ENCODE measurements at places on chromosomes 6 and 20.

DNA sequence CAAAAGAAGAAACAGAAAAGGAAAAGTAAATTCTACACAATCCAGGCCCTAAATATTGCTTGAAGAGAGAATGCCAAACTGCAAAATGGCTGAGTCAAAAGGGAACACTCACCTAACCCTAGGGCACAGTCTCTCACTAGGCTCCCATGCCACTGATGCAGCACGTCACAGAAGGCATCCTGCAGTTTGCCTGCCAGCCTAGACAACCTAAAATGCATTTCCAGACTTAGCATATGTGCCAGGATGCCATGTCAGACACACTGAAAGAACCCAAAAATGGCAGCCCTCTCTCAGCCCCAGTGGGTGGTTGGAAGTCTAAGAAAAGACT is 10.6 kb upstream of the SIRPD start:
- no peak for DNase-seq

- DNase-seq, result no peak
Observed at GRCh38 chr20:50790651-50791277, 4.1 kb upstream of the BCAS4 start.

DNA sequence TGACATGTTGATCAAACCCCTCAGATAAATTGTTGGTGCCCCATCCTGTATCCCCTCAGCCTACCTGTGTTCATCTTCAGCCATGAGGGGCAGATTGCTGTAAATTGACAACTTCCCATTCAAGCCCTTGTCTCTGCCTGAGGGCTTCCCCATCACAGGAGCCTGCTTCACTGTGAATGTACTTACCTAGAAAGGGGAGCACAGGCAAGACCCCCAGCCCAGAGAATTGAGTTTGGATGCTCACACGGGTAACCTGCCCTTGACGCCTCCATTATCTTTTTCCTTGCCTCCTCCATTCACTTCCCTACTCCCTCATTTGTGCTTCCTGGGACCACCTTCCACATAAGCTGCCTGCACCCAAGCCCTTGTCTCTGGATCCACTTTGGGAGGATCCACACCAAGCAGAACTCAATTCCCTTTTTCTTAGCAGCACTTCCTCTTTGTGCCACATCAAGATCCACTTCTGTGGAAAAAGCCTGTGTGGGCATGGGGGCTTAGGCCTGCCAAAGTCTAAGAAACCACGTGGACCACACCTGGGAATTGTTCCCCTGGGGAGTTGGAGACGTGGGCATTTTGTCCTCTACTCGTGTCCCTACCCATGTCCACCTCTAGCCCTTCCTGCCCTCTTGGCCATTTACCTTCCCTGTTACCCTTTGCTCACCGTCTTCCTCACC is 103.4 kb upstream of the FOXA2 start:
- no peak for DNase-seq

DNA sequence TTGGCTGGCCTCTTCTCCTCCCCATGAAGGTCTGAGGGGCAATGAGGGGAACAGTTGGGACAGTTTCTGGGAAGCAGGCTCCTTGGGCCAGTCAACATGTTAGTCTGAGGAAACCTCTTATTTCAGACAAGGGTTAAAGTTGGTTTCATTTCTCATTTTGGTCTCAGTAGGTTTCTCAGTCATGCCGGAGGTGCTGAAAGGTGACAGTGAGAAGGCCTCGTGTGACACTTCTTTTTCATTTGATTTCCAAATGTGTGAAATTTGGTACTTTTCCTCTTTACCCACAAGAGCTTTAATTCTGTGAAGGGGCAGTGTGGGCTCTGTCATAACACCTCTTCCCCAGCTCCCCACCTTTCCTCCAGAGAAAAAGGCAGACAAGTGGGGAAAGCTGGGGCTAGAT is 7.5 kb upstream of the GLP1R start:
- DNase-seq, result no peak

- DNase-seq, result no peak
Observed at GRCh38 chr6:13965582-13966127, 40.9 kb downstream of the RNF182 start.

GRCh38 chr20:43910564-43910963 is 4.1 kb upstream of the TOX2 start:
- no peak for DNase-seq

GRCh38 chr6:137693711-137694110 is 173.3 kb upstream of the TNFAIP3 start:
- DNase-seq, result no peak

- DNase-seq, result no peak
Observed at GRCh38 chr6:14028631-14029030, 88.9 kb upstream of the CD83 start.

- DNase-seq, result peak; percentile 92
Observed at GRCh38 chr6:7505189-7505699, 36.2 kb upstream of the DSP start.

DNA sequence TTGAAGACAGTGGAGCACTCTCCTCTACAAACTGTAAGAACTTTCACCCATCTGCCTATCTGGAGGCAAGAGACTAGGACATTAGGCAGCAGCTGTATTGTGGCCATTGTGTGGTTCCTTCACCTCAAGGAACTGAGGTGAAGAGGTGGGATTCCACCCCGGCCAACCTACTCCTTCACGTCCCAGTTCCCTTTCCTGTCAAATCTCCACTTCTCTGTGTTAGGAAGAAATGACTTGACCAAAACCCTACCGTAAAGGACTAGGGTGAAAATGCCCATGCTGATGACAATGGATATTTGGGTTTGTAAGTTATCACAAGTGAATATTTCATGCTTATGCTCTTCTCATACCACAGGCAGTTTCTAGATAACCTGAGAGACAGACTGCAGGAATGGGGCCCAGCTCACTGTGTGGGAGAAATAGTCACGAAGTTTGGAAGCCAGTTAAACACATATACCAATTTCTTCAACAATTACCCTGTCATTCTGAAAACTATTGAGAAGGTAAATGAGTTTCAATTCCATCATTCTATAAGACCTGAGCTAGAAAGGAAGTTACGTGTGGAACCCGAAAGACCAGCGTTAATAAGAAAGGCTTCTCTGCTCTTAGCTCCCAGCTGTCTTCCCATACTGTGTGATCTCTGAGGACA is 86.6 kb downstream of the ECT2L start:
- no peak for DNase-seq

DNA sequence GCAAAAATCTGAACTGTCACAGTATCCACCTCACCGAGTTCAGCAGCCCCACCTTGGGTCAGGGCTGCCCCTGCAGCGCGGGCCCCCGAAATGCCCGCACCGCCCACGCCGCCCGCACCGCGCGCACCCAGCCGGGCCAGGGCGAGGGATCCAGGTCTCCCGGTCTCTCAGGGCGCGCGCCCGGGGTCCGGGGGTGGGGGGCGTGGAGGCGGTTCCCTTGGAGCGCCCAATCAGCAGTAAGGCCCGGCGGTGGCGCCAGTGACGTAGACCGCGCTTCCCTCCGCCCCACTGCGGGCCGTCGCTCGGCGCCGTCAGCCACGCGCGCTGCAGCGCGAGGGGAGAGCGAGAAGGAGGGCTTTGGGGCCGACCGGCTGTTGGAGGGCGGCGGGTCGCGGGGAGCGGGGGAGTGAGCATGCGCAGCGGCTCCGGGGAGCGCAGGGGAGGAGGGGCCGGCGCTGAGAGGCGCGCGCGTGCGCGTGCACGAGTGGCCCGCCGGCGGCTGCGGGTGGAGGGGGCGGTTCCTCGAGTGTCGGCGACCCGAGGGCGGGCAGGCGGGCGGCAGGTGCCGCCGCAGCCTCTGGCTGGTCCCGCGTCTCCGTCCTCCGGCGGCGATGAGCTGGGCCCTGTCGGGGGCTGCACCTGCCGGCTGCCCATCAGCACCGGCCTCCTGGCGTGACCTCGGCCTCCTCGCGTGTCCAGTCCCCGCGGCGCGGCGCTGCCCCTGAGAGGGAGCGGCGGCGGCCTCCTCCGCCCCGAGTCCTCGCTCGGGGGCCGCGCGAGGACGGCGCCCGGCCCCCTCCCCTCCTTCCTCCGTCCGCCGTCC is at the start of gene TMEM170B:
TMEM170B (plus strand) TSS at position 521 of the 823 bp plus-strand sequence. CDS start 529 bp downstream, outside the sequence.
- peak; percentile 52 for DNase-seq

GRCh38 chr6:3230256-3230882 is 2.9 kb upstream of the TUBB2B start:
- no peak for DNase-seq

GRCh38 chr6:15523679-15524630 is 138.9 kb downstream of the DTNBP1 start:
- DNase-seq, result no peak

- no peak for DNase-seq
Observed at GRCh38 chr20:8796088-8796660, 272.7 kb upstream of the PLCB4 start.

GRCh38 chr6:119333707-119334295 is 15.8 kb downstream of the MAN1A1 start:
- no peak for DNase-seq

GRCh38 chr6:17420368-17420767 is 27.0 kb downstream of the CAP2 start:
- no peak for DNase-seq

- DNase-seq, result no peak
Observed at GRCh38 chr20:9912858-9913434, 74.1 kb upstream of the PAK5 start.

DNA sequence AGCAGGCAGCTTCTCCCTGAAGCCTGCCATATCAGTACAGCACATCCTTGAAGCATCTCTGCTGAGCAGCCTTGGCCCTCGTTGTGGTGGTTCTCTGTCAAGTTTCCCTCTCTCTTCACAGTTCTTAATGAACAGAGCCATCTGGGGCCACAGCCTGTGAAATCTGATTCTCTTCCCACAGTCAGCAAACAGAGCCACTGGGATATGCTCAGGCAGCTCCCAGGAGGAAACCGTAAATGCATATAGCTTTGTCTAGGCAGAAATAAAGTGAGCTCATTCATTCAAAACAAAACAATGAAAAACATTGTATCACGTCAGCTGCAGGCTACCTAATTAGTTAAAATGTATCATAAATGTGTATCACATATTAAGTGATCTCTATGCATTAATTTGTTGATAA is 80.3 kb downstream of the TBC1D7 start:
- peak; percentile 80 for DNase-seq

GRCh38 chr20:6685626-6686025 is 81.9 kb upstream of the BMP2 start:
- DNase-seq, result no peak

- DNase-seq, result no peak
Observed at GRCh38 chr6:1315560-1316386, 3.9 kb downstream of the FOXQ1 start.

- no peak for DNase-seq
Observed at GRCh38 chr20:12984863-12985262, 23.9 kb upstream of the SPTLC3 start.

- DNase-seq, result no peak
Observed at GRCh38 chr6:97947841-97948240, 664.8 kb upstream of the MMS22L start.

GRCh38 chr6:8499540-8499939 is 64.2 kb upstream of the SLC35B3 start:
- no peak for DNase-seq

GRCh38 chr6:83867527-83868161 is 8.2 kb downstream of the CYB5R4 start:
- no peak for DNase-seq

DNA sequence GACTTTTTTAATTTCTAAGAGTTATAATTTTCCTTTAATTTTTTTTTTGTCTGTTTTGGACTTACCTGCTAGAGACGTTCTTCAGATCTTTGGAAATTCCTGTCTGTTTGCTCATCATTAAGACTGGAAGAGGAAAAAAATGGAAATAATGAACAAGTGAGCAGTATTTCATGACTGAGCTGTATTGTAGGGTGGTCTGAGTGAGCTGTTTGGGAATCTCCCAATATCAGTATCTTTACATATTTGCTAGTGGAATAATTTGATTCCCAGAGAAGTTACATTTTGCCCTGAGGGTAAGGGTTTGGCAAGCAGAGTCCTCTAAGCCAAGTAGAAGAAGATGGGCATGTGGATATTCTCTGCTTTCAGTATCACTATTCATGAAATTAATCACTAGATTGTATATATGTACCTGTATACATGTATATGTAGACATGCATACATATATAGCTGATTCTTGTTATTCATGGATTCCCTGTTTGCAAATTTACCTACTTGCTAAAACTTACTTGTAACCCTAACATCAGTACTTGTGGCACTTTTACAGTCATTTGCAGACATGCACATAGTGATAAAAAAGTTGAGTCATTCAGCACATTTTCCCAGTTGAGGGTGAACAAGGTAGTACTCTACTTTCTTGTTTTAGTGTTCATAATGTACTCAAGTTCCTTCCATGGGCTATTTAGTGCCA is 13.5 kb downstream of the ZC2HC1B start:
- DNase-seq, result no peak

GRCh38 chr6:16691324-16691723 is 69.9 kb downstream of the ATXN1 start:
- DNase-seq, result no peak

DNA sequence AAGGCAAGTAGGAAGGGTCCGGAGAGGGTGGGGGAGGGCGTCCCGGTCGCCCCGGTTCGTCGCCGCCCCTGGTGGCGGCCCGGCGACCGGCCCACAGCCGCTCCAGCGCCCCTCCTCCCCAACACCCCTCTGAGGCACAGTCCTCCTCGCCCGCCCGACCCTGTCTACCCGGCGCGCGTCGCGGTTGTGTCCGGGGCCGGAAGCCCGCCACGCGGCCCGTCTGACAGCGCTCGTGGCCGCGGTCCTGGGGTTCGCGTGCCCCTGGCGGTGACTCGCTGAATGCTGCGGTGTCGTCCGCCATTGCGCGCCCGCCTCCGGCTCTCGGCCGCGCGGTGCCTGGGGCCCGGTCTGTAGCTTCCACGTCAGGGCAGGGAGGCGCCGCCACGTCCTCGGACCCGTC is 335.3 kb upstream of the DEFB115 start:
- DNase-seq, result no peak

- DNase-seq, result no peak
Observed at GRCh38 chr6:133099573-133099972, 141.6 kb upstream of the EYA4 start.

DNA sequence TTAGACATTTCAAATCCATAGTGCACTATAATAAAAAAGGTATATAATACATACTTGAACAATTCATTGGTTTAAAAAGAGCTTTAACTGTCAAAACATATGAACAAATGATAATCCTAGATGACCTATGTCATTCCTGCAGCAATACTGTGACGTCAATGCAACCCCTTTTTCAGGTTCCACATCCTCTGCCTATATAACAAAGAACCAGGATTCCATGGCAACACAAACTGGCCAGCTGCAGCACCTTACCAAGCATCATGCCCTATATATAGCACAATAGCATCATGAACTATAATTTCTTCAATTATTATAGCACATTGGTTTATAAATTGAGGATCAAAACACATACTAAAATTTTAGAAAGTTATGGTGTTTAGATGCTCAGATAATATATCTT is 578 bp upstream of the PTCHD4 start:
- no peak for DNase-seq

- no peak for DNase-seq
Observed at GRCh38 chr6:42774201-42774600, 7.7 kb upstream of the BICRAL start.

GRCh38 chr6:30127238-30128093 is 8.5 kb upstream of the TRIM40 start:
- DNase-seq, result no peak
